G401 (cell line): ENCODE measurements at places on chromosomes 6 and 20. TPM values are rescaled to one million over a fixed set of nuclear protein-coding genes. Genes with fewer than 3 reads are reported as not detected.

The CRISP3 gene
- not detected in 2 replicates for total RNA-seq

The HLA-DQB1 gene
- not detected in 2 replicates for total RNA-seq

GRCh38 chr6:31544676-31545075 lies 1.7 kb downstream of the ATP6V1G2 start:
- no peak for DNase-seq

GRCh38 chr6:166361077-166361429 lies 18.7 kb upstream of the SFT2D1 start:
- DNase-seq = no peak

DNA sequence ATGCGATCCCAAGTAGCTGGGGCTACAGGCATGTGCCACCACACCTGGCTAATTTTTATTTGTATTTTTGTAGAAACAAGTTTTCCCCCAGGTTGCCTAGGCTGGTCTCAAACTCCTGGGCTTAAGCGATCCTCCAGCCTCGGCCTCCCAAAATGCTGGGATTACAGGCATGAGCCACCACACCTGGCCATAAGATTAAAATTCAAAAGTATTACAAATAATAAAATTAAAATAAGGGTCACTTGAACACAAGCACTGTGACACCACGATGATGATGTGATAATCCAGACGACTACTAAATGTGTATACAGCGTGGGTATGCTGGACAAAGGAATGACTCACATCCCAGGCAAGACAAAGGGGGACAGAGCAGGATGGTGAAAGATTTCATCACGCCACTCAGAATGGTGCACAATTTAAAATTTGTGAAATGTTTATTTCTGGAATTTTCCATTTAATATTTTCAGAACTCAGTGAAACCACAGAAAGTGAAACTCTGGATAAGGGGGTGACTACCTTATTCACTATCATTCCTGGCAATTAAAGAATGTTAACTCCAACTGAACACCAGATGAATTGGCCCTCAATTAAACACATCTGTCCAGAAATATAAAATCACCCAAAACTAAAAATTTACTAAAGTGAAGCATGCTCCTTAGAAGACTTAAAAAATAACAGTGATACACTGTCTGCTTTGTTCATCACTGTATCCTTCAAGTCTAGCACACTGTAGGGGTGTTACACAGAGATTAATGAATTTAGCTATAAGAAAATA lies 13.1 kb downstream of the B4GALT5 start:
- no peak for DNase-seq
